ENCODE measurements at places on chromosomes 7 and 10. TPM values are rescaled to one million over a fixed set of nuclear protein-coding genes. Genes with fewer than 3 reads are reported as not detected.
A peak's percentile ranks its signal among the peaks of the same experiment; 100 is the strongest.

Gene NOC3L
- total RNA-seq, result 18.6 TPM

Gene CYP2E1
- 0.43 TPM for total RNA-seq

Gene AKR1C4
- not detected for total RNA-seq

Gene LLCFC1
- not detected for total RNA-seq

Gene RPEL1
- total RNA-seq, result 0.13 TPM

Gene PDSS1
- 12.9 TPM for total RNA-seq

Gene TAS2R41
- not detected for total RNA-seq

Gene PCGF6
- 15.1 TPM for total RNA-seq

Gene TWIST1
- total RNA-seq, result 2.9 TPM

Gene LIPJ
- not detected for total RNA-seq

Gene CNNM2
- 8.4 TPM for total RNA-seq

Gene DMBT1
- 0.05 TPM for total RNA-seq

Gene ALOX5
- 6.8 TPM for total RNA-seq

Gene CYP3A7
- total RNA-seq, result not detected

GRCh38 chr10:92238586-92239098, 52.2 kb downstream of the CPEB3 start:
- DNase-seq, result no peak
- peaks cover 27% of the 10 kb centered on the region for H3K36me3 ChIP-seq
- H3K4me3 ChIP-seq, result peak overlapping the region; percentile 60
- H3K27ac ChIP-seq, result no peak overlapping the region

GRCh38 chr10:60883187-60883586, 60.8 kb downstream of the RHOBTB1 start:
- H3K27ac ChIP-seq, result no peak overlapping the region
- H3K27me3 ChIP-seq, result peaks cover 8% of the 10 kb centered on the region
- H3K36me3 ChIP-seq, result no peaks in the 10 kb centered on the region
- H3K4me3 ChIP-seq, result no peak overlapping the region
- H3K4me1 ChIP-seq, result no peaks in the 10 kb centered on the region

DNA sequence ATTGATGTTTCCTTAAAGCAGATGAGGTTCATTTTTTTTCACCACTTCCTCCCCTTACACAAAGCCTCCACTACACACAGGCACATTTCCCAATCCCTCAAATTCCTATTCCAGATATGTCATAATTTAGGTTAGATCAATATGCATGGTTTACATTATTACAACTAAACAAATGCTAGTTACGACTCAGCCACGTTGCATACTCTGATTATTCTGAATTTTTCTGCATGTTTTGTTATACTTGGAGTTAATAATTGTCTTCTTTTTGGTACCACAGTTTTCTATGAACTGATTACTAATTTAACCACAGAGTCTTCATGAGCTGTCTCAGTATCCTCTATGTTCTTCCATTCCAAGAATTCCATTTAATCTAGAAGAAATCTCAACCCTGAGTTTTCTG, 4.4 kb upstream of the BICC1 start:
- DNase-seq, result no peak
- H3K4me1 ChIP-seq, result peaks cover 5% of the 10 kb centered on the region
- H3K27me3 ChIP-seq, result peaks cover 29% of the 10 kb centered on the region

GRCh38 chr7:57529931-57530330, 80.0 kb downstream of the ZNF716 start:
- no peaks in the 10 kb centered on the region for H3K36me3 ChIP-seq
- DNase-seq, result no peak
- H3K4me3 ChIP-seq, result no peak overlapping the region

DNA sequence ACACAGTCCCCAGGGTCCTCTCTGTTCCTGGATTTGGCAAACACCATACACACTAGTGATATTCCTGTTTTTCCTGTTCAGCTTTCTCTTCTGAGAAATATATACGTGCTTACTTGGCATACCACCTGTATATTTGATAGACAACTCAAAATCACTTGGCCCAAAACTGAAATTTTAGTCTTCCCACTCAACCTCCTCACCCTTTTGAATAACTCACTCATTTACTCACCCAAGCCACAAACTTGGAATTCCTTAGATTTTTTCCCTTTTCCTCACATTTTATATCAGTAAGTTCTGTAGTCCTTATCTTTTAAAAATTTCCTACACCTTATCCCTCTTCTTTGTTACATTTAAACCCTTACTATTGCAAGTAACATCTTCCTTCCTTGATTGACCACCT, 143.4 kb downstream of the PPP1R3A start:
- no peak overlapping the region for H3K27ac ChIP-seq
- H3K4me1 ChIP-seq, result no peaks in the 10 kb centered on the region
- DNase-seq, result no peak
- H3K36me3 ChIP-seq, result no peaks in the 10 kb centered on the region
- H3K4me3 ChIP-seq, result no peak overlapping the region
- no peaks in the 10 kb centered on the region for H3K27me3 ChIP-seq

GRCh38 chr10:35304649-35305048, 31.7 kb upstream of the CCNY start:
- no peak for DNase-seq
- H3K27me3 ChIP-seq, result peaks cover 19% of the 10 kb centered on the region
- no peaks in the 10 kb centered on the region for H3K36me3 ChIP-seq
- H3K27ac ChIP-seq, result no peak overlapping the region
- H3K4me1 ChIP-seq, result peaks cover 4% of the 10 kb centered on the region

GRCh38 chr7:81256991-81257390, 338.1 kb upstream of the SEMA3C start:
- H3K27ac ChIP-seq, result no peak overlapping the region
- DNase-seq, result no peak
- no peaks in the 10 kb centered on the region for H3K27me3 ChIP-seq
- H3K36me3 ChIP-seq, result no peaks in the 10 kb centered on the region

DNA sequence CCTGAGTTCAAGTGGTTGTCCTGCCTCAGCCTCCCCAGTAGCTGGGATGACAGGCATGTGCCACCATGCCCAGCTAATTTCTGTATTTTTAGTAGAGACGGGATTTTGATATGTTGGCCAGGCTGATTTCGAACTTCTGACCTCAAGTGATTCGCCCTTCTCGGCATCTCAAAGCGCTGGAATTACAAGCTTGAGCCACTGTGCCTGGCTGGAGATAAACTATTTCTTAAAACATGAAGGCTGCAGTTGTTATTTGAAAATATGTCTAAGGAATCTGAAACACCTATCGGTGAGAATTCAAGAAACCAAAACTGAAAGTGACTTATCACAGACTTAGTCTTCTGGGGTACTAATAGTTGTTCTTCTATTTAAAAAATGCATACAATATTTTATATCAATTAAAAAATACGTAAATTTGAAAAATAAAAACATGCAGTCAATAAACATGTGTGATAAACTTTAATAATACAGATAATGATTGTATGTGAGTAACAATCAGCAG, 176.9 kb upstream of the PRSS58 start:
- H3K4me3 ChIP-seq, result peak overlapping the region; percentile 65
- peak overlapping the region; percentile 57 for H3K27ac ChIP-seq
- H3K4me1 ChIP-seq, result peaks cover 40% of the 10 kb centered on the region
- peaks cover 2% of the 10 kb centered on the region for H3K27me3 ChIP-seq
- no peak for DNase-seq

- H3K27ac ChIP-seq, result no peak overlapping the region
- H3K4me3 ChIP-seq, result no peak overlapping the region
- H3K4me1 ChIP-seq, result peaks cover 6% of the 10 kb centered on the region
- peaks cover 33% of the 10 kb centered on the region for H3K27me3 ChIP-seq
- H3K36me3 ChIP-seq, result no peaks in the 10 kb centered on the region
Observed at GRCh38 chr7:37924491-37925041, 4.1 kb downstream of the EPDR1 start.

GRCh38 chr7:76513817-76514799, 3.8 kb downstream of the UPK3B start:
- H3K36me3 ChIP-seq, result no peaks in the 10 kb centered on the region
- no peaks in the 10 kb centered on the region for H3K27me3 ChIP-seq
- no peak for DNase-seq
